NCI-H187 (cell line): ENCODE measurements at places on chromosomes 1 and 21.
A peak's percentile ranks its signal among the peaks of the same experiment; 100 is the strongest.

DNA sequence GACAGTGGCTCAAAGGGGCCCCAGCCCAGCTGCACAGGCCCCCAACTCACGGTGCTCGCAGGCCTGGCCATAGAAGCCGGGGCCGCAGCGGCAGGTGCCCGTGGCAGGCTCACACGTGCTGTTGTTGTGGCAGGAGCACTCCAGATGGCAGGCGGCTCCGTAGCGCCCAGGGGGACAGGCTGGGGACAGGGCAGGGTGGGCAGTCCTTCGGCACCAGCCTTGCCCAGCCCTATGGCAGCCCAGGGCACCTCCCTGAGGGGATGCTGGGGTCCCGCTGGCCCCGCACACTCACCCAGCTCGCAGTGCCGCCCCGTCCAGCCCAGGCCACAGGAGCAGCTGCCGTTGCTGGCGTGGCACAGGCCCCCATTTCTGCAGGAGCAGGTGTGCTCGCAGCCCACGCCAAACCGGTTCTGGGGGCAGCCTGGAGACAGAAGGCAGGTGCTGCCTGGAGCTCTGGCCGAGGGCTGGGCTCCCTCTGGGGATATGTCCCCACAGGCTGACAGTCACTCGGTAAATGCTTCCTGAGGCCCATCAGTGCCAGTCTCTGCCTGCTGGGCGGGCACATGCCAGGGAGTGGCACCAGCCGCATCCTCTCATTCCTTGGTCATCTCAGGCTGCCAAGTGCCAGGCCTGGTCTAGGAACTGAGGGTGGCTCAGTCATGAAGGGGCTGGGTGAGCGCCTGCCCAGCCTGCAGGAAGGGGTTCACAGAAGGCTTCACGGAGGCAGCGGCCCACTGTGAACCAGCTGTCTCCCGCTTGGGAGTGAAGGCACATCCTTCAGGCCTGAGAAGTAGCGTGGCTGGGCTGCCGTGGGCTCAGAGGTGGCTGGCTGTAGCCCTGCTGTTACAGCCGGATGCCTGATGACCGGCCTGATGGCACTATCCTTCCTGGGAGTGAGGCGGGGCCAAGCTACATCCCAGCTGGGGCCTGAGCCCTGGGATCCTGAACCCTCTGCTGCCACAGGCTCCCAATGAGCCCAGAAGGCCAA lies 40.1 kb downstream of the ARHGEF16 start:
- no peak for DNase-seq

DNA sequence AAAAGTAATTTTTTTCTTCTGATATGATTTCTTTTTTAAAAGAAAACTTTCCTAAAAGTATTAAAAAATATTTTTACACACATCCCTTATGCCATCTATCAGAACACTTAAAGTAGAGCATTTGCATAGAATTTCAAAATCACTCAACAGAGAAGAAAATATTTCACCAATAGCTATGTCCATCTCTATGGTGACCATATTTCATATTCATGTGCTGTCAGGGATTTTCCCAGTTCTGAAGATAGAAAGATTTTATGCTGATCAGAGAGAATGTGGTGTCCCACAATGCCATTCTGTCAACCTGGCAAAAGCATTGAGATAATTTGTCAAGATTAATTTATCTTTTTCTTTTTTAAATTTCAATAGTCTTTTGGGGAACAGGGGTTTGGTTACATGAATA lies 87.0 kb downstream of the C4BPA start:
- DNase-seq, result no peak

GRCh38 chr1:145997016-145997717 lies 788 bp upstream of the TXNIP start:
- DNase-seq, result no peak

DNA sequence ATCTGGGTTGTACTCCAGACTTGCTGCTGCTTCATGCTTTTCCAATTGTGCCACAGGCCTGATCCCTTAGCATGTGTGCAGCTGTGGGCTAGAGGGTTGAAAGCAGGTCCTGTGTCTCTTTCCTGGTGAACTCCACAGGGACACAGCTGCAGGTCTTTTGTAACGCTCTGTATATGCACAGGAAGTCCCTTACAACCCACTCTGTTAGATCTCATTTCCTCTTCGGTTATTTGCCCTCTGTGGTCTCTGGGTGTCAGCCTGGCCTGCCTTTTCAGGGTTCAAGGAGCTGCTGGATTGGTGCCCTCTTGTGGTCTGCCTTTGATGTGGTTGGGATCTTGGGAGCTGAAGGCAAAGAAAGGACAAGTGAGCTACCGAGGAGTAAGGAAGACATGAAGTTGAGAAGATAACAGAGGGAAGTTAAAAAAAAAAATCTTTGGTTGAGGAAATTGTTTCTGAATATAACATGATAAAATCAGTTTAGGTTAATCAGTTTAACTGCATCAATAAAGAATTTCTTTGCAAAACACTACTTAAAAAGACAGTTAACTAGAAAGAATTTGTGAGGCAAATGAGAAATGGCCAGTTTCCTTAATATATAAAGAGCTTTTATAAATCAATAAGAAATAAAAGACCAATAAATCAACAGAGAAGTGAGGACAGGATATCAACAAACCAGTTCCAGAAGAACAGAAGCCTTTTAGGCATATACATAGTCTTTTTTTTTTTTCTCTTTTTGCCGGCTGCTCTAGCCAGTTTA lies 44.1 kb downstream of the UCK2 start:
- no peak for DNase-seq

DNA sequence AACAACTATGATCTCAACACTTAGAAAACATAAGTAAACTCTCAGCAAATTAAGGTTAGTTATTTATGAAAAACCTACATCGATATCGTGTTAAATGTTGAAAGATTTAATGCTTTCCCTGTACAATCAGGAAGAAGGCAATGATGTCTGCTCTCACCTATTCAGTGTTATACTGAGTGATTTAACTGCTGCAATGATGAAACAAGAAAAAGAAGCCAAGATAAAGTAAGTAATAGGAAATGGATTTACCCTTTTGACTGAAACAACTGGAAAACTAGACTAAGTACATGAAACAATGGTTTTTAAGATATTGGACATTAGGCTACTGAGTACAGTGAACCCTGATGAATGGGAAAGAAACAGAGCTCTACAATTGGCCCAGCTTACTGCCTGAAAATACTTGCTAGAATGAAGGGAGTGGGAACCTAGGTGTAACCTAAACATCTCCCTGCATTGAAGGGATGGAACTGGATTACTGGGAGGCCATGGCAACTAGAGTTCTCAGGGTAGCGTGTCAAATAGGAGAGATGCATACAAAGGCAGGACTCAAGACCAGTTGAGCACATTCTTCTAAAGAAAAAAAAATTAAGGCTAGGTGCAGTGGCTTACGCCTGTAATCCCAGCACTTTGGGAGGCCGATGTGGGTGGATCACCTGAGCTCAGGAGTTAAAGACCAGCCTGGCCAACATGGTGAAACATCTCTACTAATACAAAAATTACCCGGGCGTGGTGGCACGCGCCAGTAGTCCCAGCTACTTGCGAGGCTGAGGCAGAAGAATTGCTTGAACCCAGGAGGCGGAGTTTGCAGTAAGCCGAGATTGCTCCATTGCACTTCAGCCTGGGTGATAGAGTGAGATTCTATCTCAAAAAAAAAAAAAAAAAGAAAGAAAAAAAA lies 37.3 kb downstream of the SNRPE start:
- DNase-seq, result no peak

DNA sequence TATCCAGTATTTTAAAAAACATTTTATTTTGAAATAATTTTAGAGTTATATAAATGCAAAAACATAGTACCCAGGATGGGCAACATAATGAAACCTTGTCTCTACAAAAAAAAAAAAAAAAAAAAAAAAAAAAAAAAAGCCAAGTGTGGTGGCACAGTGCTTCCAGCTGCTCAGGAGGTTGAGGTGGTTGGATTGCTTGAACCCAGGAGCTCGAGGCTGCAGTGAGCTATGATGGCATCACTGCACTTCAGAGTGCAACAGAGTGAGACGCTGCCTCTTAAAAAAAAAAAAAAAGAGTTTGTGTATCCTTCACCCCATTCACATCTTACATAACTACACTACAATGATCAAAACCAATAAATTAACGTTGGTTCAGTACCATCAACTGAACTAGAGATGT lies 115.6 kb upstream of the KIF26B start:
- peak; percentile 27 for DNase-seq

DNA sequence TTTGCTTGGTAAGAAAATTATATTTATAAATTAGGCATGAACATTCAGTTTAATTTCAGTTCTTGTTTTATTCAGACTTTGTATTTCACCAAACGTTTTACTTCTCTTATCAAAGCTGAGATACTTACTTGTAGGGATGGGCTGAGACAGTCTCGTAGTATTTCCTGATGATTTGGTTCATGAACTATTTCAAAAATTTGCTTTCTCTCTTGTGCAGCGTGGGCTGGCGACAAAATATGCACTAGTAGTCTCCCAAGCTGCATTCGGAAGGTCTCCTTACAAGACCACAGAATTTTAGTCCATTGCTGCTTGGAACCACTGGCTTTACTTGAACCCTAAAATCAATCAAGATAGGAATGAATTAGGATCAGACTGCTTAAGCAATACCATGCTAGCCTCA lies 91.7 kb upstream of the GNG4 start:
- no peak for DNase-seq

DNA sequence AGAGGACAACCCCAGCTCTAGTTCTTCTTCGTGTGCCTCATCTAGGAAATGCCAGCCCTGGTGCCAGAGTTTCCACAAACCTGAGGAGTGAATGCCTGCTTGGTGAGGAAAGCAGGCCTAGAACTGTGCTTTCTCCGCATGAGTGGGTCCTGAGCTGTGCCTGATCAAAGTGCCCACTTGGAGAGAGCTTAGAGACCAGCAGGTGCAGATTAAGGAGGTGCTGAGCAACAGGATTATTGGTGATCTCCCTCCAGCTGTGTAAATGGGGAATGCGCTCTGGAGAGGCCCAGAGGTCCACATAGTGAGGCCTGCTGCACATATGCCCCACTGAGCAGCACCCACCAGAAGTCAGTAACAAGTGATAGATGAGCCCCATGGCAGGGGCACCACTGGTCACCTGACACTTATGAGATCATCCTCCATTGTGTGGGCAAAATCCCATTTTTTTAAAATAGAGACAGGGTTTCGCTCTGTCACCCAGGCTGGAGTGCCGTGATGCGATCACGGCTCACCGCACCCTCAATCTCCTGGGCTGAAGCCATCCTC lies 127.2 kb upstream of the ZC3H12A start:
- DNase-seq, result no peak

GRCh38 chr1:30759718-30760281 lies 2.2 kb upstream of the LAPTM5 start:
- DNase-seq, result no peak

- no peak for DNase-seq
These were observed 133.8 kb upstream of the EDN2 start for GRCh38 chr1:41618066-41618825.

GRCh38 chr1:119002028-119002686 lies 14.0 kb upstream of the TBX15 start:
- no peak for DNase-seq

GRCh38 chr1:175303201-175303707 lies 110.7 kb upstream of the KIAA0040 start:
- DNase-seq, result no peak

- no peak for DNase-seq
These were observed 105.0 kb downstream of the CD247 start for GRCh38 chr1:167413328-167413727.

DNA sequence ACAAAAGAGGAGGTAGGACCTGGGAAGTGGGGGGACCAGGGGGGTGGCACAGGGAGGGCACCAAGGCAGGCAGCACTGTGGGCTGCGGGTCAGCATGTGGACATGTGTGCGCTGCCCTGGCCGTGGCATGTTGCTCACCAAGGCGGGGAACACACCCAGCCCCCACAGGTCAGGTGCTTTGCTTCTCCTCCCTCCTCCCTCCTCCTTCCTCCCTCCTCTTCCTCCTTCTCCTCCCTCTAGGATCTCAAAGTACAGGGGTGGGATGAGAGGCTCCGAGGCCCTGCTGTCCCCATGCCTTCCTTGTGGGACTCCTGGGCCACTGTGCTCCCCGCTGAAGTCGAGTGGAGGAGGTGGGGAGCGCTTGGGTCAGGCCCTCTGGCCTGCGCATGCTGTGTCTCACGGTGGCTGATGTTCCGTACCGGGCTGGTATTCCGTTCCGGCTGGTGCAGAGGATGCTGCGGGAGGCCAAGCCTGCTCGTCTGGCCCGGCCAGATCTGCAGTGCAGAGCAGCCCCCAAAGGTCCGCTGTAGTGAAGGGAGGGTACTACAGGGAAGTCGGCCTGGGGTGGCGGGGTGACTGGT lies 26.6 kb downstream of the SPSB1 start:
- DNase-seq, result no peak

GRCh38 chr1:112092656-112093371 lies 103.3 kb upstream of the KCND3 start:
- no peak for DNase-seq

DNA sequence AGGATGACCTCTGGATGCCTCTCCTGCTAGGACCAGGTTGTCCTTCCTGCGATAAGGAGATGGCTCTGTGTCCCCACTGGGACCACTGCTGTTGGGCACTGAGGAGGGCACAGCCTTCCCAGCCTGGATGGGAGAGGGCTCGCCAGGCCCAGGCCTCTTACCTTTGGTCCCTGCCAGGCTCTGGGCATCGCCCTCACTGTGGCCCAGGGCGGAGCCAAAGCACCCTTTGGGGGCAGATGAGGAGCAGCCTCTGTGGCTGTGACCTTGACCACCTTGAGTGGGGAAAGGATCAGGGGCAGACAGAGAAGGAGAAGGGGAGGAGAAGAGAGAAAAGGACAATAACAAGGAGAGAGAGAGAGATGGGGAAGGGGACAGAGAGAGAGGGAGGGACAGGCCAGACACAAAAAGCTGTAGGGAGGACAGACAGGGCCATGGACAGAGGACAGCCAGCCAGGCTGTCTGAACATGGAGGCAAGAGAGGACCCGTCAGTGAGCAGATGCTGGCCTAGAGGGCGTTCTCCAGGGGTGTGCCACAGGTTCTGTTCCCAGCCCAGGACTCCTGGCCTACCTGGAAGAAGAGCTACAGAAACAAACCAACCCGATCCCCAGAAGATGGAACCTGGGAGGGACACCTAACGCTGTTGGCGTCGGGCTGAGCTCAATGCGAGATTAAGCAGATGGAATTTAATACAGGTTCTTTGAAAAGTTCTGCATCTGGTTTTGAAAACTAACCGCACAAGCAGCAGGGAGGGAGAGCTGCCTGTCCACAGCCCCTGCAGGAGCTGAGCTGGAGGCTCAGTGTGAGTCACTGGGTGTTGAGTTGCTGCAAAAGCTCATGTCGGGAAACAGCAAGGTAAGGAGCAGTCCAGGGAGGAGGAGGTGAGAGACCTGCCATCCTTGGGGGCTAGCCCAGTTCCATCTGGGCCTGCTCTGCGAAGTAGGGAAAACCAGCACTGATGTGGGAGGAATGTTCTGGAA lies 262.1 kb downstream of the PTPRU start:
- DNase-seq, result no peak

- DNase-seq, result no peak
These were observed 71.3 kb upstream of the TLR5 start for GRCh38 chr1:223214261-223214807.

GRCh38 chr1:68506386-68506785 lies 9.5 kb upstream of the DEPDC1 start:
- DNase-seq, result no peak

- DNase-seq, result no peak
These were observed 26.0 kb upstream of the UAP1 start for GRCh38 chr1:162535501-162535900.

GRCh38 chr1:236063919-236064673 lies 794 bp downstream of the NID1 start:
- DNase-seq, result no peak

- DNase-seq, result no peak
These were observed 15.4 kb downstream of the TIE1 start for GRCh38 chr1:43315963-43316737.
